Femur (tissue), 1 donor: ENCODE measurements at places on chromosomes 16 and 17.

GRCh38 chr16:80125677-80126076 is 415.1 kb upstream of the DYNLRB2 start:
- no peak for DNase-seq

DNA sequence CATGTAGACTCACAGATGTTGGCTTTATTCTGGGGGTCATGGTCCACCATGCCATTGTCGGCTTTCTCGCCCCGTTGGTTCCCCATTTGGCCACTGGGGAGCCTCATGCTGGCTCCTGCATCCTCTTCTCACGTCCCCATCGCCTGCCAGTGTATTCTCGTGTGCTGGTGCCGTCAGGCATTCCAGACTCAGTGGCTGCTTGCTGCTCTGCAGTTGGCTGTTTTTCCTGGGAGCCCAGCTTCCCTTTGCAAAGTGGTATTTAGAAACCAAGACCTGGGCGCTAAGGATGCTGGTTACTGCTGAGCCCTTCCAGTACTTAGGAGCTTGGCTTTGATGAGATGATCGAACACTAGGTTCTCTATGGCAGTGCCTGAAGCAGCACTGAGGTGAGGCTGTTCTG is 19.1 kb downstream of the CRAMP1 start:
- no peak for DNase-seq

GRCh38 chr16:25031132-25031440 is 15.9 kb upstream of the ARHGAP17 start:
- no peak for DNase-seq

GRCh38 chr17:4569591-4569990 is 9.2 kb upstream of the GGT6 start:
- no peak for DNase-seq

GRCh38 chr17:68562736-68563135 is 38.4 kb downstream of the FAM20A start:
- DNase-seq: no peak

GRCh38 chr16:21244518-21245215 is 11.2 kb downstream of the ANKS4B start:
- no peak for DNase-seq

- DNase-seq: no peak
Measured at GRCh38 chr17:79803997-79804855, 7.3 kb upstream of the CBX8 start.

- peak; percentile 35 for DNase-seq
Measured at GRCh38 chr16:19085679-19086200, 18.3 kb downstream of the COQ7 start.

- no peak for DNase-seq
Measured at GRCh38 chr17:70169709-70170597, 621 bp downstream of the KCNJ2 start.

DNA sequence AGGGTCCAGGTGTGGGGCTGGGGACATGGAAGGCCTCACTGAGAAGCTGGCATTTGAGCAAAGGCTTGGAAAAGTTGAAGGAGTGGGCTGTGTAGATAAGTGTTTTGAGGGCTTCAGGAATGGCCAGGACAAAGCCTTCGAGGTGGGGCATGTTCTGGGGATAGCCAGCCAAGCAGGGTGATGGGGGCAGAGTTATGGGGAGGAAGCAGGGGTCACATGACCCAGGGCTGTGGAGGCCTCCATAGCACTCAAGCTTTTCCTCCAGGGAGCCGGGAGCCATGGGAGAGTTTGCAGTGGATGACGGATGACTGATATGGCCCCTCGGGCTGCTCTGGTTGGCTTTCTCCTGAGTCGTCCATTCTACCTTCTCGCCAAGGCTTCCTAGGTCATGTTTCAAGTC is 27.6 kb downstream of the PLCG2 start:
- no peak for DNase-seq

GRCh38 chr16:29862383-29862883 is 593 bp downstream of the CDIPT start:
- DNase-seq: no peak

DNA sequence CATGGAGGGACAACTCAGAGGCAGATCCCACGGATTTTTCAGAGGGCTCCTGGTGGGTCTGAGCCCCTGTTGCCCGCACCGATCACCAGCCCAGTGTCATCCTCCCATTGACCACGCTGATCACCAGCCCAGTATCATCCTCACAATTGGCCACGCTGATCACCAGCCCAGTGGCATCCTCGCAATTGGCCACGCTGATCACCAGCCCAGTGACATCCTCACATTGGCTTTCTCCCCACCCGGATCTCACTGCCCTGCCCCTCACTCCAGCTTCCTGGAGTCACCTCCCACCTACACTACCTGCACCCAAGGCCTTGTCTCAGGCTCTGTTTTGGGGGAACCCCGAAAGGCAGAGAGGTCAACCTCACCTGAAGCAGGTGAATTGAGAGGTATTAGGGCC is 358.2 kb upstream of the TNRC6C start:
- no peak for DNase-seq

DNA sequence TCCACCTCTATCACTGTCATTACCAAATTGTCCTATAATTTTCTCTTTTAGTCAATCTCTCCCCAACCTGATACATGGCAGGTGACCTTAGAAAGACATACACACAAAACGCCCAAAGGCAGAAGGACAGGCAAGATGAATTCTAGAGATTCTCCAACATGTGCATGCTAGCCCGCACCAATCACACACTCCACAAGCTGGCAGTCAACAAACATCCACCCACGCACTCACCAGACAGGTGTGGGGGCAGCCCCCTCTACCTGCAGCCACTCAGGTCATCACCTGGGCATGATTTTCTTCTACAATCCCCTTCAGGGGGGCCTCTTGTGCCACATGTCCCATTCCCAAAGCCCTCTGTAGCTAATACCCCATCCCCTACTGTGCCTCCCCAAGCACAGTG is 9.5 kb downstream of the MPP2 start:
- no peak for DNase-seq

GRCh38 chr16:53953336-53953735 is 249.4 kb downstream of the FTO start:
- DNase-seq: no peak

- DNase-seq: no peak
Measured at GRCh38 chr16:85385463-85386331, 227.4 kb upstream of the GSE1 start.

GRCh38 chr17:70344386-70345060 is 175.2 kb downstream of the KCNJ2 start:
- no peak for DNase-seq

GRCh38 chr16:76787394-76787793 is 403.6 kb upstream of the MON1B start:
- no peak for DNase-seq

- DNase-seq: no peak
Measured at GRCh38 chr16:67462279-67462655, 18.7 kb downstream of the ATP6V0D1 start.

DNA sequence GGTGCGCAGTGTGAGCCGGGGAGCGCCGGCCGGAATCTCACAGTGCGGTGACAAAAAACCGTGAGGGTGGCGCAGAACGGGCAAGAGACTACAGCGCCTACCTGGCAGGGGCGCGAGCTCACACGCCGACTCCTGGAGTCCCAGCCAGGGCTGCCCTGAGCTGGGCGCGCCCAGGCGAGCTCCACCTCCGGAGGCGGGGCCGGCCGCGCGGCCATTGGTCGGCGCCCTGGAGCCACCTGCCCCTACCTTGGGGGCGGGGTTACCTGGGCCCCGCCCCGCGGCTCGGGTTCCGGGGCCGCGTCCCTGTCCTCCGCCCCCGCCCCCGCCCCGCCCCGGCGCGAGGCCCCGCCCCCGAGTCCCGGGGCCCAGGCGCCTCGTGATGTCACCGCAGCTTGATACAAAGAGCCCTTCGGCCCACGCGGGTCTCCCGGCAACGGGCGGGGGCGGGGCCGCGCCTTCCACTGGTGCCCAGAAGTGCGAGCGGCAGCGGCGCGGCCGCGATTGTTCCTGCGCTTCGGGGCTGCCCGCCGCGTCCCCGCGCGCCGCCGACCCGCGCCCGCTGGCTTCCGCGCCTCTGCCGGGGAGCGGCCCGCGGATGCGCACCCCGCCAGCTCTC is 96.3 kb downstream of the RAB11FIP4 start:
- peak; percentile 83 for DNase-seq

GRCh38 chr17:33381201-33381600 is 88.1 kb upstream of the ASIC2 start:
- peak; percentile 43 for DNase-seq

GRCh38 chr16:1277151-1277598 is 21.3 kb downstream of the TPSD1 start:
- DNase-seq: no peak

DNA sequence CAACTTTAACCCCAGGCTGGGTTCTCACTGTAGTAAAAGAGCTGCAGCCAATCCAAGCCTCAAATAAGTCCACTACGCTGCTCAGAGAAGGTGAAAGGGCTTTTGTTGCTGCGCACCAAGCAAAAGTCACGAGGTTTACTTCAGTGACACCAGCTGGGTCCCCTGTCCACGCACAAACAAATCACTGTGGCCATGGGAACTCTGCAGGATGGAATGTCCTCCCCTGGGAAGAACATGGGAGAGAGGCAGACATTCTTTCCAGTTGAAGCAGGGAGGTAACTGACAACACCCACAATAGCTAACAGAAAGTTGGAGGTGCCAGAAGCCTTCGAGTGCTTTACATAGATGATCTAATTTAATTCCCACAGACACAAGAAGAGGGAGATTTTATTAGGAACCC is 181.9 kb downstream of the PMP22 start:
- DNase-seq: no peak

- peak; percentile 1 for DNase-seq
Measured at GRCh38 chr17:60134396-60135150, 15.2 kb upstream of the CA4 start.

DNA sequence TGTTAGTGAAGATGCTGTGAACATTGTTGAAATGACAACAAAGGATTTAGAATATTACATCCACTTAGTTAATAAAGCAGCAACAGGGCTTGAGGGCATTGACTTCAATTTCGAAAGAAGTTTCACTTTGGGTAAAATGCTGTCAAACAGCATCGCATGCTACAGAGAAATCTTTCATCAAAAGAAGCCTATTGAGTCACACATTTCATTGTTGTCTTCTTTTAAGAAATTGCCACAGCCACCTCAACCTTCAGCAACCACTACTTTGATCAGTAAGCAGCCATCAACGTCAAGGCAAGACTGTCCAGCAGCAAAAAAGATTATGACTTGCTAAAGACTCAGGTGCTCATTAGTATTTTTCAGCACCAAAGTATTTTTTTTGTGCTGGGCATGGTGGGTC is 13.2 kb upstream of the MAP2K6 start:
- DNase-seq: no peak

GRCh38 chr17:7897773-7898172 is 9.2 kb downstream of the CHD3 start:
- peak; percentile 40 for DNase-seq

GRCh38 chr16:52497067-52497816 is 49.7 kb downstream of the TOX3 start:
- DNase-seq: peak; percentile 25

- no peak for DNase-seq
Measured at GRCh38 chr16:30541502-30542329, 7.1 kb upstream of the ZNF747 start.

DNA sequence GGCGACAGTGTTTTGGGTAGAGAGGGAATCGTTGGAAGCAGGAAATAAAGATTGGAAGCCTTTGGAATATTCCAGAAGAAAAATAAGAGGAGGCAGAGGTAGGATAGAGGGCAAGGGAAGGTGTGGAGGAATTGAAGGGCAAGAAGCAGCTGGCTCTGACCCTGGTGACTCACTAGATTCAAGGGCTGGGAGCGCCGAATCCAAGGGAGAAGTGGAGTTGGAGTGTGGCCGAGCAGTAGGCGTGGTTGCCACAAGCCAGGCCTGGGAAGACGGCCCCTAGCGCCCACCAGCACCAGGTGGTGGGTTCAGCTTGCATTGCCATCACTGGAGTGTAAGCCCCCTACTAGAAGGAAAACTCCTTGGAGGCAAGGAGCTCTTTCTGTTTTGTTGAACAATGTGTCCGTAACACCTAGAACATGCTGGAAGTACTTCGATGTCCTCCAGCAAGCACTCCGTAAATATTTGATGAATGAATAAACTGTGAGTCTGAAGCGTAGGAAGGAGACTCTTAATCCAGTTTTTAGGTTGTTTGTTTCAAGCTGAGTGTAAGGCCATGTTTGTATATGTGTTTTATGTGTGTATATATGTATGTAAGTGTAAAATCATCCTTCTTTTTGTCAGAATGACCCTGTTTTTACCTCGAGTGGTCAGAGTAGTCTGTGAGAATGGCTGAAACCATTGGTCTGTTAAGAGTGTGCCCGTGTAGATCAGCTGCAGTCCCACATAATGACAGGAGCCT is 139.5 kb downstream of the CMIP start:
- DNase-seq: no peak

DNA sequence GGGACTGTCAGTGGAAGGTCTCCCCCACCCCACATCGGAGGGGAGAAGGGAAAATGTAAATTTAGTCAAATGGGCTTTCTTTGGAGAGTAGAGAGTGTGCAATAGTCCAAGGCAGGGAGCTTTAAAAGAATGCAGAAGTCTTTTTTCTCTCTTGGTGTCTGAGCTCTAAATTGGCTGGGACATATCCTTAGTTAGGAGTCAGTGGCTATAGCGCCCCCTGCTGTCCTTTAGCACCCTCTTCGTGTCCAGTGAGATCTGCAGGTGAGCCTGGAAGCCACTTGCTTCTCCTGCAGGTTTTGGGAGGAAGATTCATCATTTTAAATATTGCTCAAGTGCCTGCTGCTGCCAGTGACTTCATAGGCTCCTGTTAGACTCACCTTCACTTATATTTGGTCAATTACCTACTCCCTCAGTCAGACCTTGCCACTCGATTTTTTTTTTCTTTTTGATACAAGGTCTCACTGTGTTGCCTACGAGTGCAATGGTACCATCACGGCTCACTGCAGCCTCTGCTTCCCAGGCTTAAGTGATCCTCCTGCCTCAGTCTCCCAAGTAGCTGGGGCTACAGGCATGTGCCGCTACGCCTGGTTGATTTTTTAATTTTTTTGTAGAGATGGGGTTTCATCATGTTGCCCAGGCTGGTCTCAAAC is 174.8 kb downstream of the PRKCB start:
- peak; percentile 50 for DNase-seq

DNA sequence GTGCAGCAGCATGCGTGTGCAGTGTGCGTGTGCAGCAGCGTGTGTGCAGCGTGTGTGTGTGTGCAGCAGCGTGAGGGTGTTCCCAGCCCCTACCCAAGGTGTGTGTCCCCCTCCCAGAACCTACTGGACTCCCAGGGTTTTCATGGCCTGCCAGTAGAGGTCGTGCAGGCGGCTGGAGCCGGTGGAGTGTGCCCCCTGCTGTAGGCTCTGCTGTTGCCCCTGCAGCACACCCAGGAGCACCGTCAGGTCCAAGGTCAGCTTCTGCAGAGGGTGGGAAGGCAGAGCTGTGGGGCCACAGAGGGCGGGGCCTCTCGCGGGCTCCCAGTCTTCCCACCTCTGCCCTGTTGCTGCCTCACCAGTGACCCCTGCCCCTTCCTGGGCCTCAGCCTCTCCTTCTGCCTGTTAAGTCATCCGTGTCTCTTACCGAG is 14.9 kb downstream of the MYBBP1A start:
- peak; percentile 22 for DNase-seq

- no peak for DNase-seq
Measured at GRCh38 chr17:78917451-78918275, 7.5 kb downstream of the TIMP2 start.
